Prostate gland (tissue), 2 donors: ENCODE measurements at places on chromosomes 3 and 15. TPM values are rescaled to one million over a fixed set of nuclear protein-coding genes. Genes with fewer than 3 reads are reported as not detected.
A peak's percentile ranks its signal among the peaks of the same experiment; 100 is the strongest.

DNA sequence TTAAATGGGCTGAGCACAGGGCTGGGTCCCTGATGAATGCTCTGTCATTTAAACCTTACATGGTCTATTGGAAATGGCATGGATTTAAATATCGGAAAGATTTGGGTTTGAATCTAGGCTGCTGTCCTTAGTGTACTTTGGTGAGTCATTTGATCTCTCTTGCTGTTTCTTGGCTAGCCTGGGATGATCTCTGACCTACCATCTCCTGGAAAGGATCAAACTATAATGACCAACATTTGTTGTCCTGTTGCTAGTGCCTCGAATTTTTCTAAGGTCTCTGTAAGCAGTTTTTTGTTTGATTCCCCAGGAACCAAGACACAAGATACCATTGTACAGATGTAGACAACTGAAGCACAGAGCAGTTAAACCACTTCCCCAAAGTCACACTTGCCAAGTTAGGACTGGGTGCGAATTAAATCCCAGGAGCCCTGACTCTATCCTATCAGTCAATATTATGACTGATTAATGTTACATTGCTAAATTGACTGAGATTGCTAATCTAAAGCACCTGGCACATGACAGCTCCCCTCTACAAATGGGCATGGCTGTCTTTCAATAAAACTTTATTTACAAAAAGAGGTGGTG lies 244.9 kb upstream of the MCTP2 start:
- no peak overlapping the region for H3K27ac ChIP-seq
- no peaks in the 10 kb centered on the region for H3K27me3 ChIP-seq
- no peaks in the 10 kb centered on the region for H3K36me3 ChIP-seq
- H3K4me1 ChIP-seq, result no peaks in the 10 kb centered on the region

DNA sequence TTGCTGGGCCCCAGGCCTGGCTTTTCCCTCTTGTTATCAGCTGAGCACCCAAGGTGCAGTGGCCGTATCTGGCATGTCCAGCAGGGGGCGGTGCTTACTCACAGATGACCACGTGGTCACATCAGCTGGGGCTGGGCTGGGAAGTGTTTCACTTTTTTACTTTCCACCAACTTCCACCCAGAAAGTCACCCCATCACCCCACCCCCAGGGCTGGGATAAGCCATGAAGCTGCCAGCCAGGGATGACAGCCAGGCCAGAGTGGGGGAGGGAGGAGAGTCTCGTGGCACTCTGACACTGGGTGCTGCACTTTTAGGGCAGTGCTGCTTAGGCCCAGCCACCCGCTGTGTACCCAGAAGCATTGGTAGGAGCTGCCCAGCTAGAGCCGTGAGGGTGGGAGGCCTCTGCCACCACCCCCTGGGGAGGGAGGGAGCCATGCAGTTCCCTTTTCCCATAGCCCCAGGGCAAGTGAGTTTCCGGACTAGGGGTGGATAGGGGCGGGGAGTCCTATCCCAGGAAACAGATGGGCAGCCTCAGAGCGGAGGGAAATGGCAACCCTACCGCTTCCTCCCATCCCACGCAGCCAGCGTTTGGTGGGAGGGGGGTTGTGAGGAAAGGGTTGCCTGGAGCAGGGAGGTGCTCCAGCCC lies 6.1 kb downstream of the PPCDC start:
- no peaks in the 10 kb centered on the region for H3K36me3 ChIP-seq
- DNase-seq, result peak; percentile 87
- no peak overlapping the region for H3K27ac ChIP-seq
- no peak overlapping the region for H3K4me3 ChIP-seq

- no peak overlapping the region for H3K4me3 ChIP-seq
- H3K4me1 ChIP-seq, result no peaks in the 10 kb centered on the region
- H3K27me3 ChIP-seq, result no peaks in the 10 kb centered on the region
- DNase-seq, result no peak
- no peak overlapping the region for H3K27ac ChIP-seq
Observed at GRCh38 chr3:100590840-100591147, 18.6 kb upstream of the ADGRG7 start.

- no peak for DNase-seq
- no peaks in the 10 kb centered on the region for H3K27me3 ChIP-seq
- no peak overlapping the region for H3K4me3 ChIP-seq
- H3K36me3 ChIP-seq, result no peaks in the 10 kb centered on the region
- H3K27ac ChIP-seq, result no peak overlapping the region
Observed at GRCh38 chr15:72836676-72837330, 53.2 kb upstream of the ADPGK start.

DNA sequence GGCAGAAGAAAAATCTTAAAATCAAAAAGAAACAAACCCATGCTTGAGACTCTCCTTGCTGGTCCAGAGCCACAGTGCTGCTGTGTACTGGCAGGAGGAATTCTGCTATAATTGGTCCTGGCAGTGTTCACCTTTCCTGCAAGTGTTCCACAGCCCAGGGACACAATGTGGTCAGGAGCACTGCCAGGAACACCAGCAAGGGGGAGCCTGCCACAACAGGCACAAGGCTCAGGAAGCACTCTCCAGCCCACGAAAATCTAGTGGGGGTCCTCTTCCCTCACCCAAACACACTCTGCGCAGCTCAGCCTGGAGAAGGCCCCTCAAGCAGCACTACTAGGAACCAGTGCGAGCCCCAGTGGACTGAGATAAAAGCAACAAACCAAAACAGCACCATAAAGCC lies 92.9 kb downstream of the UBE3A start:
- no peaks in the 10 kb centered on the region for H3K27me3 ChIP-seq
- H3K4me1 ChIP-seq, result no peaks in the 10 kb centered on the region
- DNase-seq, result peak; percentile 47
- no peaks in the 10 kb centered on the region for H3K36me3 ChIP-seq
- H3K27ac ChIP-seq, result no peak overlapping the region
- H3K4me3 ChIP-seq, result no peak overlapping the region

GRCh38 chr3:53547327-53547726 lies 52.9 kb downstream of the CACNA1D start:
- DNase-seq, result no peak
- no peaks in the 10 kb centered on the region for H3K27me3 ChIP-seq
- no peaks in the 10 kb centered on the region for H3K4me1 ChIP-seq
- H3K27ac ChIP-seq, result no peak overlapping the region
- no peak overlapping the region for H3K4me3 ChIP-seq

ITGA11 gene
- total RNA-seq, result 2.0 TPM

ZNF385D gene
- total RNA-seq, result 5.9 TPM

GRCh38 chr3:4336850-4337546 lies 33.8 kb downstream of the SETMAR start:
- no peak for DNase-seq
- H3K4me3 ChIP-seq, result no peak overlapping the region
- H3K4me1 ChIP-seq, result no peaks in the 10 kb centered on the region

EFCC1 gene
- total RNA-seq, result 1.8 TPM

DNA sequence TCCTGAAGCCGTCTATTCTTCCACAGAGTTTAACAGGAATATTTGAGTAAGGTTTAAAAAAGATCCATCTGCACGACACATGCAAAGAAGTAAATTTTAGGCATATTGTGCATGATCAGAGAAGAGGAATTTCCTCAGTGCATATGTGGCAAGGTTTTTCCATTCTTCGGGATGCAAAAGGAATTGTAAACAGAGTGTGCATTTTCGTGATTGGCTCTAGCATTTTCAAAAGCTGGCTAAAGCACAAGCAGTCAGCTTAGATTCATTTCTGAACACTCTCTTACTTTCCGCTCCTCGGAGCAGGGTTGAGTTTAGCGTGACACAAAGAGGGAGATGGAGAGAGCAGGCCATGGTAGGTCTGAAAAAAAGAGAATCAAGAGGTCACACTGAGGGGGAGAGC lies 128.2 kb downstream of the ADAMTS9 start:
- H3K4me3 ChIP-seq, result no peak overlapping the region
- H3K27me3 ChIP-seq, result no peaks in the 10 kb centered on the region
- H3K27ac ChIP-seq, result no peak overlapping the region
- no peak for DNase-seq
- H3K36me3 ChIP-seq, result no peaks in the 10 kb centered on the region

GRCh38 chr15:81502439-81502838 lies 128.4 kb upstream of the TMC3 start:
- no peaks in the 10 kb centered on the region for H3K4me1 ChIP-seq
- DNase-seq, result no peak
- H3K4me3 ChIP-seq, result no peak overlapping the region
- H3K27ac ChIP-seq, result no peak overlapping the region
- no peaks in the 10 kb centered on the region for H3K36me3 ChIP-seq
- H3K27me3 ChIP-seq, result no peaks in the 10 kb centered on the region

SLC28A2 gene
- total RNA-seq, result 0.51 TPM

GABRR3 gene
- total RNA-seq, result not detected

- peaks cover 11% of the 10 kb centered on the region for H3K4me1 ChIP-seq
- H3K27ac ChIP-seq, result peak overlapping the region; percentile 94
- no peaks in the 10 kb centered on the region for H3K36me3 ChIP-seq
- H3K4me3 ChIP-seq, result no peak overlapping the region
Observed at GRCh38 chr3:195257454-195258448, 13.2 kb downstream of the XXYLT1 start.

DNA sequence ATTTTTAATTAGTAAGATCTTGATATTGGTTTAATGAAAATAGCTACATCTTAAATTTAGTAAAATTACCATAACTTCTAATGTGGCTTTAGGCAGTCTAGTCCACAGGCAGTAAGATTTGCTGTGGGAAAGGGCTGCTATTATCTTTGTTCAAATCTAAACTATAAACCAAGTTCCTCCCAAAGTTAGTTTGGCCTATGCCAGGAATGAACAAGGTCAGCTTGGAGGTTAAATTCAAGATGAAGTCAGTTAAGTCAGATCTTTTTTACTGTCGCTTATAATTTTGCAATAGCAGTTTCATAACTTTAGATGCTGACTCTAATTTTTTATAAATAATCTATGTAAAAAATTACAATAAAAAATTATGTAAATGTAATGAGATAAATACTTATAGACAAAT lies 1016.9 kb upstream of the ALCAM start:
- no peaks in the 10 kb centered on the region for H3K36me3 ChIP-seq
- H3K4me3 ChIP-seq, result no peak overlapping the region
- H3K27ac ChIP-seq, result no peak overlapping the region
- no peaks in the 10 kb centered on the region for H3K4me1 ChIP-seq
- DNase-seq, result no peak

SNX22 gene
- total RNA-seq, result 12.2 TPM

SPESP1 gene
- 0.96 TPM for total RNA-seq

DNA sequence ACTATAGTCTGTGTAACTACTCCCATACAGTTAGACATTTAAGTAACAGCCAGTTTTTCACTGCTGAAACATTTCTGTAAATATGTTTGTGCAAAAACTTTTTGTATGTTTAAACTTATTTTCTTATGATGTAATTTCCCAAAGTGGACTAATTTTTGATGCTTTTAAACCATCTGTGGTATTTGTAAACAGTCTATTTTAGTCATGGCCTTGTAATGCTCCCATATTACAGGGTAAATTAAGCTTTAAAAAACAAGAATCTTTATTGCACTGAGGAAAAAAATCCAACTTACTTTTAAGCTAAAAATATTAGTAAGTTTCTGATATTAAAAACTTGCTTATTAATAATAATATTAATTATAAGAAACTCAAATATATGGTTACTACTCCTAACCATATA lies 13.5 kb downstream of the CCDC14 start:
- H3K4me3 ChIP-seq, result no peak overlapping the region
- H3K27ac ChIP-seq, result no peak overlapping the region

DNA sequence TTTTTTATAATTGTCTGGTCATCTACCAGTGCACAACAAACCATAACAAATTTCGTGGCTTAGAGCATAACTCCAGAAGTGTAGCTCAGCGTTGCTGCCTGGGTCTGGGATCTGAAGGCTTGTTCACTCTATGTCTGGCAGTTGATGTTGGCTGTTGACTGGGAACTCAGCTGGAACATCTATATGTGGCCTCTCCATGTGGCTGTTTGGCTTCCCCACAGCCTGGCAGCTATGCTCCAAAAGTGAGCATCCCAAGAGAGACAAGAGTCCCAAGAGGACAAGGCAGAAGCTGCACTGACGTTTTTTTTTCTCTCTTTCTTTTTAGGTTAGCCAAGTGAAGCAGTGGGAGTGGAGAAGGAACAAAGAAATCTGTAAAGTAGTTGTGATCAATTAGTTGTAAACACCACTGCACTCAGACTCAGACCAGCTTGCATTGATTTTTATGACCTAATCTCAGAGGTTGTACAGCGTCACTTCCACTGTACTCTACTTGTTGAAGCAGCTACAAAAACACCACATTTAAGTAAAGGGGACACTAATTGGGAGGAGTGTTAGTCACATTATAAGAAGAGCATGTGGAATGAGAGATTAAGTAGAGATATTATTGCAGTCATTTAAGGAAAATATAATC lies 2.5 kb upstream of the GPR176 start:
- H3K36me3 ChIP-seq, result no peaks in the 10 kb centered on the region
- no peak overlapping the region for H3K4me3 ChIP-seq
- no peak for DNase-seq
- H3K4me1 ChIP-seq, result no peaks in the 10 kb centered on the region
- no peak overlapping the region for H3K27ac ChIP-seq
- H3K27me3 ChIP-seq, result no peaks in the 10 kb centered on the region

- no peaks in the 10 kb centered on the region for H3K36me3 ChIP-seq
- H3K4me1 ChIP-seq, result no peaks in the 10 kb centered on the region
- DNase-seq, result no peak
- no peak overlapping the region for H3K4me3 ChIP-seq
- H3K27me3 ChIP-seq, result no peaks in the 10 kb centered on the region
Observed at GRCh38 chr3:22101811-22102210, 350.8 kb upstream of the ZNF385D start.

DNA sequence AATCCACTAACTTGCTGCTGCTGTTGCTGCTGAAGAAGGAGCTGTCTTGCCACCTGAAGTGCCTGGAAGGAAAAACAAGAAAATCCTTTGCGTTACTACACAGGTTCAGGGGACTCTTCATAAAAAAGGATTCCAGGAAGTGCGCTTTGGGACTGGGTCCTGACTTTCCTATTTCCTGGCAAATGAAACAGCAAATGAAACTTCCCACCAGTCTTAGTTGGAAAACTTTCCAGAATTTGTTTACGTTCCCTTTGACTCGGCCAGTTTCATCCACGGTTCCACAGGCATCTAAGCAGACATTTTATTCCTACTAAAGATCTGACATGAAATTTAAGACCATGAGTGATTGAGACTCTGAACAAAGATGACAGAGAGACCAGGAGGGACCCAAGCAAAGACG lies 471.0 kb downstream of the FOXP1 start:
- H3K4me1 ChIP-seq, result peaks cover 3% of the 10 kb centered on the region
- H3K27ac ChIP-seq, result peak overlapping the region; percentile 9
